Naive thymus-derived CD8-positive, alpha-beta T cell (primary cell): ENCODE measurements at places on chromosomes 6 and 20. TPM values are rescaled to one million over a fixed set of nuclear protein-coding genes. Genes with fewer than 3 reads are reported as not detected.
A peak's percentile ranks its signal among the peaks of the same experiment; 100 is the strongest.

The OXT gene
- 2.6 TPM for total RNA-seq

The TCF21 gene
- total RNA-seq, result not detected

The SERINC3 gene
- total RNA-seq, result 82.0 TPM

The HLA-DRA gene
- total RNA-seq, result 75.0 TPM

The MRS2 gene
- 21.9 TPM for total RNA-seq

The CYP39A1 gene
- total RNA-seq, result not detected

- peak overlapping the region; percentile 74 for H3K4me3 ChIP-seq
- H3K27me3 ChIP-seq, result no peaks in the 10 kb centered on the region
- H3K4me1 ChIP-seq, result peaks cover 89% of the 10 kb centered on the region
- no peak for DNase-seq
Observed at GRCh38 chr20:44614525-44614924, 32.1 kb downstream of the PKIG start.

GRCh38 chr6:97594844-97595243 lies 311.8 kb upstream of the MMS22L start:
- H3K27ac ChIP-seq, result no peak overlapping the region
- no peaks in the 10 kb centered on the region for H3K4me1 ChIP-seq
- no peaks in the 10 kb centered on the region for H3K36me3 ChIP-seq

- no peak overlapping the region for H3K4me3 ChIP-seq
- no peaks in the 10 kb centered on the region for H3K27me3 ChIP-seq
- peaks cover 29% of the 10 kb centered on the region for H3K36me3 ChIP-seq
- DNase-seq, result no peak
Observed at GRCh38 chr20:25644814-25645213, 21.0 kb upstream of the NANP start.

- H3K27ac ChIP-seq, result no peak overlapping the region
- no peak overlapping the region for H3K4me3 ChIP-seq
- no peak for DNase-seq
- H3K36me3 ChIP-seq, result no peaks in the 10 kb centered on the region
- peaks cover 6% of the 10 kb centered on the region for H3K4me1 ChIP-seq
- H3K27me3 ChIP-seq, result no peaks in the 10 kb centered on the region
Observed at GRCh38 chr20:24742436-24742835, 206.6 kb upstream of the CST7 start.

- H3K4me3 ChIP-seq, result no peak overlapping the region
- H3K27ac ChIP-seq, result no peak overlapping the region
- H3K36me3 ChIP-seq, result no peaks in the 10 kb centered on the region
- DNase-seq, result no peak
- H3K4me1 ChIP-seq, result no peaks in the 10 kb centered on the region
- no peaks in the 10 kb centered on the region for H3K27me3 ChIP-seq
Observed at GRCh38 chr6:151882206-151882605, 74.7 kb downstream of the ESR1 start.

GRCh38 chr6:100271625-100272024 lies 193.1 kb downstream of the SIM1 start:
- H3K27ac ChIP-seq, result no peak overlapping the region
- H3K36me3 ChIP-seq, result no peaks in the 10 kb centered on the region
- H3K4me3 ChIP-seq, result no peak overlapping the region
- DNase-seq, result no peak
- H3K27me3 ChIP-seq, result peaks cover 3% of the 10 kb centered on the region
- no peaks in the 10 kb centered on the region for H3K4me1 ChIP-seq

GRCh38 chr6:41515995-41516394 lies 30.2 kb upstream of the FOXP4 start:
- H3K36me3 ChIP-seq, result no peaks in the 10 kb centered on the region
- no peak overlapping the region for H3K4me3 ChIP-seq
- H3K27me3 ChIP-seq, result peaks cover 6% of the 10 kb centered on the region

- peak overlapping the region; percentile 90 for H3K27ac ChIP-seq
- no peak for DNase-seq
- peak overlapping the region; percentile 37 for H3K4me3 ChIP-seq
- H3K4me1 ChIP-seq, result peaks cover 58% of the 10 kb centered on the region
- H3K27me3 ChIP-seq, result no peaks in the 10 kb centered on the region
Observed at GRCh38 chr20:48787861-48788375, 39.9 kb downstream of the PREX1 start.

DNA sequence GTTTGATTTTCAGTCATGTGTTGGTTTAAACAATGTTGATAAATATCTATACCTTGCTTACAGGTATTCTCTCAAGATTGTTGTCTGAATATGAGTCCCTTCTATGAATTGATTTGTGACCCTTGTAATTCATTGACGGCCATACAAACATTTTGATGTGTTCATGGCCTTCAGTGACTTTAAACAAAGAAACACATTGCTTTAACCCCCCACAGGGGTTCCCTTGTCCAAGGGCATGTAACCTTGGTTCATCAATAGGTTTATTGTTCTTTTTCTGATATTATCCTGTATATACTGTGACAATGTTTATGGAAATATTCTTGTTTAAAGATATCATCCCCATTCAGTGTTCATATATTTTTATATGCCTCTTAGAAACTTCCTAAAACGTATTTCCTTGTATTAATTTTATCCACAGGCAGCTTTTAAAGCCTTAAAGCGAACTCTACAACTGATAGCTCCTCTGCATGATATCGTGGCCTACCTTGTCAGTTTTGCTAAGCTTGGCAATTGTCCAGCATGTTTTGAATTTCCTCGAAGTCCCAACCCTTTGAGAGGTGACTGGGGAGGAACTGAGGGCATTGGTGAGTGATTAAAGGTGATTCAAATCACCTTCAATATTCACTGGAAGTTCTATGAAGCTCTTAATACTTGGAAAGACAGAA lies 87.0 kb downstream of the CD164 start:
- H3K36me3 ChIP-seq, result no peaks in the 10 kb centered on the region
- H3K27me3 ChIP-seq, result no peaks in the 10 kb centered on the region
- no peaks in the 10 kb centered on the region for H3K4me1 ChIP-seq
- no peak overlapping the region for H3K4me3 ChIP-seq
- H3K27ac ChIP-seq, result no peak overlapping the region
